Pancreas (tissue), 10 donors: ENCODE measurements at places on chromosomes 16 and 17. TPM values are rescaled to one million over a fixed set of nuclear protein-coding genes. Genes with fewer than 3 reads are reported as not detected.

Gene ABCC12
- total RNA-seq, result not detected

Gene C16orf46
- 0.18 TPM for total RNA-seq

Gene G6PC1
- 0.28 TPM for total RNA-seq

Gene CHST4
- total RNA-seq, result 8.2 TPM

GRCh38 chr17:63537001-63537400 lies 13.3 kb upstream of the DCAF7 start:
- no peak for DNase-seq

GRCh38 chr17:61412143-61412859 lies 12.7 kb downstream of the TBX2 start:
- peak; percentile 90 for DNase-seq

DNA sequence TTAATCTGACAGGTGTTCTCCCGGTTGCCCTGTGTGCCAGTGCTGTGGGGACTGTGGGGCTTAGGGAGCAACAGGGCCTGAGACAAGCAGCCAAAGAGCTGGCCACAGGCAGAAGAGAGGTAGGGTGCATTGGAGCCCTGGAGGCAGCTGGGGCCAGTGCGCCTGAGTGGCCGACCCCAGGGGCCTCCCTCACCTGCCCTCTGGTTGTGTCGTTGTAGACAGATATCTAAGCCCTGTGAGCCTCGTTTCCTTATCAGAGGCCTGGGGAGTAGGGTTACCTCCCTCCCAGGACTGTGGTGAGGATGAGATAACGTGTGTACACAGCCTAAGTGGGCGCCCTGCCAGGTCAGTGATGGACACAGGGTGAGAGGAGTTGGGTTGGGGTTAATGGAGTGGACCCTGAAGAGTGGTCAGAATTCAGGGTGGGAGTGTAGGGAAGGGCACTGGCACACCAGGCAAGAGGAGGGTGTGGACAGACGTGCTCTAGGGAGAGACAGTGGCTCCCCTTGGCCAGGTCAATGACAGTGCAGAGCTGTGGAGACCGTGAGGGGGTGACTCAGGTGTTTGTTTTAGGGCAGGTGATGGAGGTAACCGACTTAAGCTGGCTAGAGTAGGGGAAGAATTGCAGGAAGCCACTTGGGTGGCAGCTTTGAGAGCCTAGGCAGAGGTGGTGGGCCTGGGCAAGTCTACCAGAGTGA lies 3.4 kb downstream of the NARF start:
- peak; percentile 88 for DNase-seq

GRCh38 chr17:66006654-66007053 lies 185.3 kb downstream of the CEP112 start:
- DNase-seq, result no peak

- no peak for DNase-seq
These were observed 295.3 kb upstream of the PMFBP1 start for GRCh38 chr16:72467157-72467759.

DNA sequence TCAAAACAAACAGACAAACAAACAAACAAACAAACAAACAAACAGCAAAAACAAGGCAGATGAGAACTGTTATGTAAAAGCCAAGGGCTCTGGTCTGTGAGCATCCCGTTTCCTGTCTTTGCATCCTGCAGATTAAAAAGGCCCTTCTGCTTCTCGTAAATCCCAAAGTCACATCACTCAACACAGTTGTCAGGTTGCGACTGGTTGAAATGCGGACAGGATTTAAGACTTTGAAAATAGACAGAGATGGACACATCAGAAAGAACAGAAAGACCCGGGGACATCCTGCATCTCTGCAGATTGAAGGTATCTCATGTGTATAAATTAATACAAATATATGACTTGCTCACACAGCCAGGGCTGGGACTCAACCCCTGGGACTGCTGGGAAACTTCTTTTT lies 18.2 kb upstream of the TMC7 start:
- DNase-seq, result no peak

DNA sequence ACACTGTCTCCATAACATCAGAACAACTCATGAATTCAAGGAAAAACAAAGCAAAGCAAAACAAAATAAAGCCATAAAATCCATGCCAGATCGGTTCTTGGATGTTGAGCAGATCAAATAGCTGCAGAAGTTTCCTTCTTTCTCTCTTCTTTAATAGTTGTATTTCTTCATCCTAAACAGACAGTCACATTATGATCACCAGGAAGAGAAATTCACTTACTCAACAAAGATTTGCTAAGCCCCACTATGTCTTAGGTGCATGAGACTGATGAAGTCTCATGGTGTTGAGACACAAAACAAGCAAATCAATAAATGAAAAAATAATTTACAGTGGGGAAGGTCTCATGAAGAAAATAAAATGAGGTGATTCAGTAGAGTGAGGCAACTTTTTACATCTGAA lies 72.8 kb downstream of the WIPI1 start:
- DNase-seq, result no peak

- DNase-seq, result no peak
These were observed 26.5 kb upstream of the AKTIP start for GRCh38 chr16:53529513-53529912.

DNA sequence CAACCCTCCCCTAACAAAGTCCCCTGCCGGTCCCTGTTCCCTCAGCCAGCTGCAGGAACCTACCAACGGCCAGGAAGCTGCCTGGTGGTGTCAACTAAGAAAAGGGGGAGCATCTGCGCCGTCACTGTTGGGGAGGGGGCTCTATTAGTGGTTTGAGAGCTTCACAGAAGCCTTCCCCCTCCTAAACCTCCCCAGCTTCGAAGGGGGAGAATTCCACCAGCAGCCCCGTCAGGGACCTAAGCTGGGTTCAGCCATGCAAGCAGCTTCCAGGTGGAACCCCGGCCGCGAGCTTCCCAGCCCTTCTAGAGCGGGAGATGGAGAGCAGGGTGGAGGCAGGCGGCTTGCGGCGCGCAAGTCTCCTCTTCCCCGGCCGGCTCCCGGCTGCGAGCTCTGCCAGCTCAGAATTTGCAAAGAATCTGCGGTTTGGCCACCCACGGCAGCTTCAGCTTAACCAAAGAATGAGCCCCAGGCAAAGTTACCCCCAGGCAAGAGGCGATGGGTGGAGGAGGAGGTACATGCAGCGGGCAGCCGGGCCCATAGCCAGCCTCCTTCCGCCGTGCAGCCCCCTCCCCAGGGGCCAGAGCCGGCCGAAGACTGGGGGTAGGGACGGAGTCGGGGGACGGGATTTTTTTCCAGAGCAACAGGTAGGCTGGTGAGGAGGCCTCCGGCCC lies 33.7 kb downstream of the DDX19A start:
- peak; percentile 64 for DNase-seq

- no peak for DNase-seq
These were observed 92.3 kb downstream of the VPS53 start for GRCh38 chr17:622356-622755.

GRCh38 chr17:55681342-55681700 lies 41.3 kb downstream of the TMEM100 start:
- no peak for DNase-seq

- DNase-seq, result no peak
These were observed 46.2 kb downstream of the SNTB2 start for GRCh38 chr16:69233124-69233523.

DNA sequence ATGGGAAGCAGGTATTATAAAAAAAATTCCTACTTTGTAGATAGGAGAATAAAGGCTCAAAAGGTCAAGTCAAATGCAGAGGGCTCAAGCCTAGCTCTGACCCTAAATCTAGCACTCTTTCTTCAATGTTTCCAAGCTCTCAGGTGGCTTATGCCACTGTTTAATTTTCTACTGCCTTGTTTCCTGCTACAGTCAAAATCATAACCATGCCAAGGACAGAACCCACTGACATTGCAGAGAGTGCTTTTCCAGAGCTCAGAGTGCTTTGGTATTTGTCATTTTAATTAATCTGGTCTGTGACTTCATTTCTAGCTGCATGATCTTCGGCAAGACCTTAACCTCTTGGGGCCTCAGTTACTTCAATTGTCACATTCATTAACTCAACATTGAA lies 344.7 kb downstream of the CA10 start:
- DNase-seq, result no peak

DNA sequence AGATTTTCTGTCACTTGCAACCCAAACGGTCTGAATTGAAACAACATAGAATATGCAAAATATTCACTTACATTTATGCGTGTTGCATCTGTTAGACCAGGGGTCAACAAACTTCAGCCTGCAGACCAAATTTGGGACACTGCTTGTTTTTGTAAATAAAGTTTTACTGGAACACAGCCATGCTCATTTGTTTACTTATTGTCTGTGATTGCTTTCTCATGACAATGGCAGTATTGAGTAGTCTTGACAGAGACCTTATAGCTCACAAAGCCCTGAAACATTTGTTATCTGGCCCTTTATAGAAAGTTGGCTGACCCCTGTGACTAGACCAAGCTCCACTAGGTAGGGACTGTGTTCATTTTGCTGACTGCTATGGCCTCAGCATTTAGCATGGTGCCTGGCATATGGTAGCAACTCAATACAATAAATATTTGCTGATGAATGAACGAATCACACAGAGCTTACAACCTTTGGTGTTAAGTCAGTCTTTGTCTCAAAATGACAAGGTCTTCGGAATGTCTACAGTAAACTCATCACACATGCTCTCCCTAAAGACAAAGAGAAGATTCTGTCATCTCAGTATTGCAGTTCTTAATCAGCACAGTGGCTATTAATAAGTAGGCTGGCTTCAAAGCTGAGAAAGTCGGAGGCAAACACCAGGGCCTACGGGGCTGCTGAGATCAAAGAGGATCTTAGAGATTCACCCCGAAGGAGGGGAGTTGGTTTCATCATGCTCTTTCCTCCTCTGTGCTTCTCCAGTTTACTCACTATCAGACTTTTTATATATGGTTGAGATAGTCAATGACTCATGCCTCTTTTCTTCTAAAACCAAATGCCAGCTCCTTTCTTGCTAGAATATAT lies 95.2 kb upstream of the AXIN2 start:
- no peak for DNase-seq

DNA sequence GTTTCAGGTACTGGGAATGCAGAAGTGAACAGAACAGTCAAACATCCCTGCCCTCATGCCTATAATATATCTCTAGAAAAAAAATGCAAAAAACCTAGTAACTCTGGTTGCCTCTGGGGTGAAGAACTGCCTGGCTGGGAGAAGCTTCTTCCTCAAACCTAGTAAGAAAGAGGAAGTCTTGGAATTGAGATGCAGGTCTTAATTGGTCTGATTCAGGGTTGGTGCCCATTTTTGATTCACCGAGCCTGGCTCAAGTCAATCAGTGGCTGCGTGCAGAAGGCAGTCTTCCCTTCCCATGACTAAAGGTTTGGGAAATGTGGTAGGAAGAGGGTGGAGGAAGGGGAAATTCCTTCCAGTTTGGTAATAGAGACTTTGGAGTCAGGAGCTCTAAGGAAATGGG lies 22.4 kb downstream of the CDRT15 start:
- DNase-seq, result no peak

DNA sequence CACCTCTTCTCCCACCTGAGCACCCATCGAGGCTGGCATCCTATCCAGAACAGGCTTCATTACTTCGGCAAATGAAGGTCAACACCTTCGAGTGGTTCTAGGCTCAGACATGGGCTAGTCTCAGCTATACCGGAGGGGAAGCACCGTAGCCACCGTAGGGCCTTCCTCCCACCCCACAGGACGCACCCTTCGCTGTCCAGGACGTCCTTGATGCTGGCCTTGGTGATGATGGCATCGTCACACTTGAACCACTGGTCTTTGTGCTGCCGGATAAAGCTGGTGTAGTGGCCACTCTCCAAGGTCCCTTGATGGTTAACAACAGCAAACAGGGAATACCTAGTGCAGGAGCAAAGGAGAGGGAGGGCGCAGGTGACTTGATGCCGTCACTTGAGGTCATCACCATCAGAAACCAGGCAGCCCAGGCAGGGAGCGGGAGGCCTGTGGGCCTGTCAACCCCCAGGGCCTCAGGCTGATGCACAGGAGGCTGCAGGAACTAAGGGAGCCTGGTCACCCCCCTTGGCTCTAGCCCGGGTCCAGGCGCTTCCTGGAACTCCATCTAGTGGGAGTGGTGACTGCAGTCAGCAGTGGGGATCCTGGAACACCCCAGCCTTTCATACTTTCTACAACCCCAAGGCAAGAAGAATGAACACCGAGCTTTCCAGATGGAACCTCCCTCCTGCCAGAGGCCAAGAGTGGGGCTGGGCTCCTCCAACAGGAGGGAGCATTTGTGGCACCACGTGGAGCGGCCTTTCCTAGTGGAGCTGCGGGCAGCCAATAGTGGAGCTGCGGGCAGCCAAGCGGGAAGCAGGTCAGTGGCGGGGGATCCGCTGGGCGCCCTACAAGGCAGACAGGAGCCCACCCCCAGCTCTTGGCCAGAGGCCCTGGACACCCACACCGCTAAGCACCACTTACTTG lies 38.5 kb downstream of the USP22 start:
- no peak for DNase-seq

GRCh38 chr16:19936441-19936840 lies 51.8 kb upstream of the GPRC5B start:
- DNase-seq, result no peak

- DNase-seq, result no peak
These were observed 63.7 kb downstream of the CACNG1 start for GRCh38 chr17:67107811-67108775.

GRCh38 chr16:87531418-87531817 lies 38.6 kb upstream of the ZCCHC14 start:
- DNase-seq, result no peak

- DNase-seq, result no peak
These were observed 520.7 kb upstream of the PSMD7 start for GRCh38 chr16:73775841-73776388.
